8988T (cell line): ENCODE measurements at places on chromosomes 2 and 18.

- DNase-seq: no peak
Measured at GRCh38 chr2:158359846-158360245, 96.7 kb downstream of the CCDC148 start.

DNA sequence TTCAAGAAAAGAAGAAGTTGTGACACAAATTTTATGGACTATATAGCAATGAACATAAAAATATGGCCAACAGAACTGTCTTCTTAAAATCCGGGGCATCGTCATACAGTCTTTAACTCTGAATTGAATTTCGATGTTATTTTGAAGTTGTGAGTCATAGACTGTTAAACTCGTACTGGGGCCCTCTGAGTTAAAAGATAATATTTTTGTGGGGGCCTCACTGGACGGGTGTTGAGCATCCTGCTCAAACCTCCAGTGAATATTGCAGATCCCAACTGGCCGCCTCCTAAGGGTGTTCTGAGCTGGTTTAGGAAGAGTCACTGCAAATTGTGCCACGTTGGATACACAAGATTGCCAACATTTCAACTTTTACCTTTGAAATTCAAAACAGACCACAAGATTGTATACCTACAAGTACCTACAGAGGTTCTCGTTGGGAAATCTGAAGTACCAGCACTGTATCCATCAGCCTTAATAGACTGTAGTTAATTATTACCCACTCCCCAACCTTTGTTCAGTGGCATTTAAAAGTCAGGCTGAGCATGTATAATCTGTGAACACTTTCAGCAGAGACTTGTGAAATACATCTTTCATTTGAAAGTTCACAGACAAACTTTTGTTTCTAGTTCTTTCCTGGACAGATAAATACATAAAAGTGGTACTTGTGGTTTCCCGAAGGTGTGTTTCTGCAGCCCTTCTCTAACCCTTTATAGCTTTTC is 27.8 kb downstream of the KLHL23 start:
- no peak for DNase-seq

DNA sequence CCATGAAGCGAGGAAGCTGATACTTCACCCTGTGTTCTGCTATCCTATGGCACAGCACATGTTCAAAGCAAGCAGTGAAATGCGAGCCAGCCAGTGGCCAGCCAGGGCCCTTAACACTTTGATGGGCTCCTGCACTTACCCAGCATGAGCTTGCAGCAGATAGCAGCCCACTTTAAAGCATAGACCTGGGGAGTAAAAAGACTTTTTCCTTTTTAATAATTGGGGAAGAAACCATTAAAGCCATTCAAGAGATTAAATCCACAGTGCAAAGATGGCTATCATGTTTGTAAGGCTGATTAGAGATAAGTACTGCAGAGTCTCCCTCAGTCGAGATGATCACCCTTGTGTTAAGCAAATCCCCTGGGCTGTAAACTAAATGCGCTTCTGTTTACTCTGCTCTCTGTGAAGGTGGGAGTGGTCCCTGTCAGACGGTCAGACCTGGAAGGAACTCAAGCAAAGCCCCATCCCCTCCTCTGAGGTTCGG is 15.7 kb downstream of the CCBE1 start:
- DNase-seq: no peak

DNA sequence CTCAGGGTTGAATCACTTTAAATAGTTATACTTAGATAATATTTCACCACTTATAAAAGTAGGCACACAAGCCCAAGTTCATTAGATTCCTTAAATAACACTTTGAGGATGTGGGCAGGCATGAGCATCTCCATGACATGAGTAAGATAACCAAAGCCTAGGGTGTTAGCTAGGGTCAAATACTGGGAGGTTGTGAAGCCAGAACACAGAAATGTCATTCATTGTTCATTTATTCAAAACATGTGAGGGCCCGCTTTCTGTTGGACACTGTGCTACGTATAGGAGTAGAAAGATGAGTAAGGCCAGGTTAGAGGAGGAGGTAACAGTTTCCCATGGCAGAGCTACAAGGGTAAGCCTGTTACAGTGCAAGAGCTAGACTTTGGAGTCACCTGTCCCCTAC is 93.5 kb upstream of the NEDD4L start:
- no peak for DNase-seq

DNA sequence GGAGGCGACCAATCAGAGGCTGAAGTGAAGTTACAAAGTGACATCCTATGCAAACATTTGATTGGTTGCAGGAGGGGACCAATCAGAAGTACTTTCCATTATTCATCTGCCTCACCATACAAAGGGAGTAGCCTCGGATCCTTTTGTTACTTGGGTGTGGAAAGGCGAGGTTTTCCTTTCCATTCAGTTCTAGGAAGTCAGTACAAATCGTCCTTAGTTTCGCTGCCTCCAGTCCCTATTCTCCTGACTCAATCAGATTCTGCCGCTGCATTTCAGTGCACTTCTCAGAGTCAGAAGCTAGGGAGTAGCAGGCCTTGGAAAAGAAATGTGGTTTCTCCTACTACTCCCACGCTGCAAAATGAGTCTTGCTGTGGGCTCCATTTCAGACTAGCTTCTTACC is 149.4 kb downstream of the DTNA start:
- DNase-seq: no peak

DNA sequence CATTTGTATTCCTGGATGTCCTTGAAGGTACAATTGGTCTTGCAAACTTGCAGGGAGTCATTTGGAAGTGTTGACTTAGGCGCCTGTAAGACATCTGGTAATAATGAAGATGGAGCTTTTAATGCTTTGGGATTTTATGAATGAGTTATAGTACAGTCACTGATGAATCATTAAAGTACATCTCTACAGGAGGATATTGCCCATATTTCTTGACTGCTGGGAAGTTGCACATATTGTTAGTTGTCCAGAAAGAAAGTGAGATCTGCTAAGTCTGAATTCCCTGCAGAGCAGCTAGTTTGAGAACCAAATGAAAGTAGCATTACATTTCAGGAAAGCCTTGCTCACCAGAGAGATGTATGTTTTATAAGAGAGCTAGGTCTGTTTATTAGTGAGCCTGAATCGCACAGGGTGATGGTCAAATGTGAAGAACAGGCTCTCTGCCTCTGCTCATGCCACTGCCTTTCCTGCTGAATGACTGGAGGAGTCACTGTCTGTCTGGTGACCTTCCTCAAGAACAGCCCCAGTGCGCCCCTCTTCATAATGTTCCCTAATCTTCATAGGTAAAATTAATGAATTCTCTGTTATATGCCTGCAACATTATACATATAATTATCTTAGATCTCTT is 138.9 kb upstream of the KLHL14 start:
- no peak for DNase-seq

- no peak for DNase-seq
Measured at GRCh38 chr2:235903782-235904584, 264.2 kb downstream of the GBX2 start.

GRCh38 chr18:70182548-70182947 is 22.9 kb downstream of the RTTN start:
- no peak for DNase-seq

DNA sequence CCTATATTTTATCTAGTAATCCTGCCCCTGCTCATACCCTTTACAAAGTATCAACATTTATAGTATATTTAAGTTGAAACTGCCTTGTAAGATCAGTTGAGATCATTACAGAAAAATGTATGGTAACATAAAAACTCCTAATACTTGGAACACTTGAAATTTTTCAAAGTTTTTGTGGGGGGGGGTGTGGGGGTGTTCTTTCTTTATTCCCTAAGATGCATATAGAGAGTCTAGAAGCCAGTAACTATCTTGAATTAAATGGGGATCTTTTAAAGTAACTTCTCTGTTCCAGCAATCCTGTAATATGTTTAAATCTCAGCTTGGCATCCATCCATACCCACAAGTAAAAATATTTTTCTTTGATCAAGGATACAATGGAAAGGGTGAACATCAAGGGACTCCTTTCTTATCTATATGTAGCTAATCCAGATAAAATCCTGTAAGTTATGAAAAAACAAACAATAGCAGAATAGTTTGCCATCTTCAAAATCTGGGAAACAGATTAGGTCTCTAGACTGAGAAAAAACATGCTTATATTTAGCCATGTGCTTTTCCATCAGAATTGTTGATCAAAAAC is 455.3 kb downstream of the MEIS1 start:
- no peak for DNase-seq

DNA sequence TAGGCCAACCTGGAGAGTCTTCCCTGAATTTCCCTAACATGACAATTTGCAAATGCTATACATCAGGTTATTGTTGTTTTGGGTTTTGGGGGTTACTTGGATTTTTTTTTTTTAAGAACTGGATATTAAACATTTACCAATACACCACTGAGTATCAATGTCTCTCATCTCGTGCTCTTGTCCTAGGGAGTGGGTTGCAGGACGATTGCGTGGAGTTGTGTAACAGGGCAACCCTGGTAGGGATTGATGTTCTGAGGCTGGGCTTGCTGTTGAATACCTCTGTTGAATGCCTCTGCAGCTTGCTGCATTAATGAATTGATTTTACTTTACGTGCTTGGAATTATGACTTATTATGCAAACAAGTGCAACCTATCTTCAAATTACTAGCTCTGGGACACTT is 18.8 kb upstream of the FOSL2 start:
- DNase-seq: no peak

- DNase-seq: no peak
Measured at GRCh38 chr2:60621688-60622429, 68.4 kb upstream of the BCL11A start.

GRCh38 chr18:35662293-35663062 is 80.9 kb downstream of the GALNT1 start:
- no peak for DNase-seq

- DNase-seq: no peak
Measured at GRCh38 chr18:74114116-74114515, 33.5 kb downstream of the FBXO15 start.

DNA sequence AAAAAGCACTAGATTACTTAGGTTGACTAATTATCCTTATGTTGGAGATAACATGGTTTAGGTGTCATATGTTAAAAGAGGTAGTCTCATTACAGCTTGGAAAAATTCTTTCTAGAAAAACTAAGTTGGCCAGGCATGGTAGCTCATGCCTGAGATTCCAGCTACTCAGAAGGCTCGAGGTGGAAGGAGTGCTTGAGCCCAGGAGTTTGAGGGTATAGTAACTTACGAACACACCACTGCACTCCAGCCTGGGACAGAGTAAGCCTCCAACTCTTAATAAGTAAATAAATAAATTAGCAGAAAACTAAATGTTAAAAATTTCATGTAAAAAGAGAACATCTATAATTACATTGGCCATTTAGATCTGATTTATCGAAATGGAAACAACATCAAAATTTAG is 177.2 kb downstream of the NR4A2 start:
- DNase-seq: no peak

DNA sequence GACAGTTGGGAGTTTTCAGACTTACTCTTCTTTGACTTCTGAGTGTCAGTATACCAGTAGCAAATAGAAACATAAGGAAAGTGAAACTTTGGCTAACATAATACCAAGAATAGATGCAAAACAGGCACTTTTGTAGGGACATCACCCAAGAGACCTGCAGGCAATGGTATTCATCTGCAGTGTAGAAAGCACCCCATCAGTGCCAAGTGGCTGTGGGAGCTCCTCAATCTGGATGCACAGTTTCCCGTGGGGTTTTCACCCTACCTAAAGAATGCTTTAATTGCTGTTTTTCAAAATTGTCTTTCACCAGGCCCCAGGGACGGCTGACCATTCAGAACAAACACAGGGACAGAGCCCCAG is 96.6 kb upstream of the GPR45 start:
- no peak for DNase-seq

GRCh38 chr2:100615886-100616285 is 53.1 kb downstream of the PDCL3 start:
- no peak for DNase-seq

DNA sequence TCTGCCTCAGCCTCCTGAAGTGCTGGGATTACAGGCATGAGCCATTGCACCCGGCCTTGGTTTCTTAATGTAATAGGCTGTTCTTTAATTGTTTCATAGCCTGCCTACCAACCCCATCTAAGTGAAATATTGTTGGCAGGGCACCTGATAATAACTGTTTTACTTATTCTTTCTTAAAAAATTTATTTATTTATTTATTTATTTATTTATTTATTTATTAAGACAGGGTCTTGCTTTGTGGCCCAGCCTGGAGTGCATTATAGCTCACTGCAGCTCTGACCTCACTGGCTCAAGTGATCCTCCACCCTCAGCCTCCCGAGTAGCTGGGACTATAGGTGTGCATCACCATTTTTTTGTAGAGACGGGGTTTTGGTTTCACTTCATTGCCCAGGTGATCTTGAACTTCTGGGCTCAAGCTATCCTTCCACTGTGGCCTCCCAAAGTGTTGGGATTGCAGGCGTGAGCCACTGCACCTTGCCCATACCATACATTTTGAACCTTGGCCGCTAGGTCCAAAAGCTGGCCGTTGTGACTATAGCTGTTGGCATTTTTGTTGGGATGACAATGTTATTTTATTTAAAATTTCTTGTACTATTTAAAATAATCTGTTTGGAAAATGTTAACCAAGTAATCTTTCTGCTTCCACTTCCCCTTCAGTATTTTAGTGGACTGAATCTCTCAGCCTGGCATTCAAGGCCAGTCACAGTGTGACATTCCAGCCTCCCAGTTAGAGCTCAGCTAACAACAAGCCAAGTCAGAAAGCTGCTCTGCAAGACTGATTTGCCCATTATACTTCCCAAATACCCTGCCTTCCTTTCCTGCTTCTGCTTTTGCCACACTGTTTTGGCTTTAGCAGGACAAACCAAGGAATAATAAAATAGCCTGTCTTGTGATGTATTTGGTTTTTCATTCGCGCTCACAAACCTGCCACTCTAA is 52.4 kb downstream of the BABAM2 start:
- DNase-seq: no peak

DNA sequence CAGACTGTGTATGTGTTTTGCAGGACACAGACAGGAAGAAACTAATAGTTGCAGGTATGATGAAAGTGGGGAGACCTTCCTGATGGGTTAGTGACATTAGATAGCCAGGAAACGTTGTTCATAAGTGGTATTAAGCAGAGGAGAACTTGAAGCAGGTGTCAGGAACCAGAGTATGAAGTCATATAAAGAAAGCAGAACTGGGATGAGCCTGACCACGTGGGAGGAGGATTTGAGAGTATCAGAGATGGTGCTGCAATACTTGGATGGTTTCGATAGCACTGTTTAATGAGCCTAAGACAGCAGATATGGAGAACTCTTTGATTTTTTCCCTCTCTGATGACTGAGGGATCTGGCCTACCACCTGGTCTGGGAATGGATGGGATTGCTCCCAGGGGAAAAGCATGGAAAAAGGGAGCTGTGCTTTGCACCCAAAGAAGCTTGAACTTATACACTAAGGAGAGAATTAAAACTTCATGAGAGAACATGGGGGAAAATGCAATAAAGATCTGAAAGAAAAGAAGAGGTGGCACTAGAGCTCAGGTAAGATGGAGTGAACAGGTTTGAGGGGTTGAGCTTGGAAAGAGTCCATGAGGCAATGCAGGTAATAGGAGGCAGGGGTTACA is 226.0 kb upstream of the LRRTM1 start:
- DNase-seq: no peak
